ENCODE measurements at places on chromosomes 7 and 10.

DNA sequence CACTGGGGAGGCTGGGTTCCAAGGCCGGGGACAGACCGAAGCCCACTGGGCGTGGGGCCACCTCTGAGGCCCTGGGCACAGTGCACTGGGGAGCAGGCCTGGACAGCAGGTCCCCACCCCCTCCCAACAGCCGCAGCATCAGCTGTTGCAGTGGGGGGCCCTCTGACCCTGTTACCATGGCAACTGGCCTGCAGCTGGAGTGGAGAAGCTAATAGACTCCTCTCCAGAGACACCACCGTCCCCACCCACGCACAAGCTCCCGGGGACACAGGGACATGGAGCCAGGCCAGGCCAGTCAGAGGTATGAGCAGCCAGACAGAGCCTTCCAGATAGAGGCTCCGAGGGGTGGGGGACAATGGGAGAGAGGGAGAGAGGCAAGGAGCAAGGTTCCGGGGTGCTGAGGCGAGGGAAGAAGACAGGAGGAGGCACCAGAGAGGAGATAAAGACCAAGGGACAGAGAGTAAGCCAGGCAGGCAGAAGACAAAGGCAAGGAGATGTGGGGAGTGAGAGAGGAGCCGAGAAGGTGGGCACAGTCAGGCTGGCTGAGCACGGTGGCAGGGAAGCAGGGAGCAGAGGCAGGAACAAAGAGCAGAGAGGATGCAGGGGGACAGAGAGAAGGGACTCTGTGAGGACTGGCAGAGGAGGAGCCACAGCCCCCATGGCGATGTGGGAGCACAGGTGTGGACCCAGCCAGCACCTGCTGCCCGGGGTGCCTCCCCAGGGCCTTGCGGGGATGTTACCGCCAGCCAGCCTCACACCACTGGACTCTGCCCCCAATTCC, 6.7 kb downstream of the KCNH2 start:
- DNase-seq: no peak

DNA sequence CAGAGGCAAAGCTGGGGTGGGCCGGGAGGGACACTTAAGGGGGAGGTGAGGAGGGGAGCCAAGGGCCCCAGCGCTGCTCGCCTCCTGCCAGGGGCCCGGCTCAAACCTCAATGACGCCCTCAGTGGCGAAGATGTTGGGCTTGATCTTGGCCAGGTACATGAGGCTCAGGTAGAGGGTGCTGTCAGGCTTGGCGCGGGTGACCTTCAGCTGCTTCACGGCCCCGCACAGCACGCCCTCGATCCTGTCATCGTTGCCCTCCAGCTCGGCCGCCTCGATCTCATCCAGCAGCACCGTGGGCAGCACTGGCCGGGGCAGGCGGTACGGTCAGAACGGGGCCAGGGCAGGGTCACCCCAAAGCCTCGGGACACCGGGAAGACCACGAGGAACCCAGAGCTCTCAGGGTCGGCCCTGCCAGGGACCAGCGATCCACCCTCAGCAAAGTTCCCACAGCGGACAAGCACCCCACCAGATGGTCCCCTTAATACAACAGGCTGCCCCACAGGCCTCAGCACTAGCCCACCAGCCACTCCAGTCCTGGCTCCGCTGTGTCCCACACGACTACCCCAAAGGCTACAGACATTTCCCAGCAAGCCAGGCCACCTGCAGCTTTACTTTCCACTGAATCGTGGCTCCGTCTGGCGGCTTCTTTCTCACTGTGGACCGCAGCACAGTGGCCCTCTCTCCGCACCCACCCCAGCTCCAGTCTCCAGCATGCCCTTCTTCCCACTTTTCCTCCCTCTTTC, 4.0 kb downstream of the INTS1 start:
- no peak for DNase-seq

DNA sequence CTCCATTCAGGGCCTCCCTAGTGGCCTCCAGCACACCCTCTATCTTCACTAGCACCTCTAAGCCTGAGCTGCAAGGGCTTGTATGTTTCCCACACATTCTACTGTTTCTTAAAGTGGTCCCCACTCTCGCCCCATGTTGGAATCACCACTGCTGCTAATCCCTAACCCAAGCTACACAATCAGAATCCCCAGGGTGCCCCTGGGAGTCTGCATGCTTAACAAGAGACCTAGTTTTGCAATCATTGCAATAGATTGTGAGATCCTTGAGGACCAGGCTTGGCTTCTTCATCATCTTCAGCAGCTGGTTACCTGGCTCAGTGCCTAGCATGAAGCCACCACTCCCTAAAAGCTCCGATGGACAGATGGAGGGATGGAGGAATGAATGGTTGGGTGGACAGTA, 113.9 kb downstream of the MYOF start:
- no peak for DNase-seq

DNA sequence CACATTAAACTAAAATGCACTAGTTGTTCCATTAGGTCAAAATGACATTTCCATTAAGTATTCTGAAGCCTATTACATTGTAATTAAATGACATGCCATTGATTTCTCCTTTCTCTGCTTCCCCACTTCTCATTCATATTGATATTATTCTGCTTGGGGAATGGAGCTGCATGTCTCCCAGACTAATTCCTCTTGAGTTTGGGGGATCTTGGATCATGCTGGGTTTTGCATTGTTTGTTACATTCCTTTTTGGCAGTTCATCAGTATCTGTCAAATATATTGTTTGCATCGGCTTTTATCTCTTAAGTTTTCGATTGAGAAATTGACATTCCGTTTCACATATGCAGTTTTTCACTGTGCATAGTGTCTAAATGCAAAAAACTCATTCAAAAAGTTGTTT, 65.1 kb upstream of the CYP26C1 start:
- DNase-seq: no peak

GRCh38 chr10:90587081-90587491, 270.8 kb downstream of the HTR7 start:
- no peak for DNase-seq

- DNase-seq: no peak
Measured at GRCh38 chr7:40009301-40009700, 59.2 kb downstream of the CDK13 start.

- DNase-seq: no peak
Measured at GRCh38 chr10:95513941-95514392, 47.2 kb downstream of the SORBS1 start.

DNA sequence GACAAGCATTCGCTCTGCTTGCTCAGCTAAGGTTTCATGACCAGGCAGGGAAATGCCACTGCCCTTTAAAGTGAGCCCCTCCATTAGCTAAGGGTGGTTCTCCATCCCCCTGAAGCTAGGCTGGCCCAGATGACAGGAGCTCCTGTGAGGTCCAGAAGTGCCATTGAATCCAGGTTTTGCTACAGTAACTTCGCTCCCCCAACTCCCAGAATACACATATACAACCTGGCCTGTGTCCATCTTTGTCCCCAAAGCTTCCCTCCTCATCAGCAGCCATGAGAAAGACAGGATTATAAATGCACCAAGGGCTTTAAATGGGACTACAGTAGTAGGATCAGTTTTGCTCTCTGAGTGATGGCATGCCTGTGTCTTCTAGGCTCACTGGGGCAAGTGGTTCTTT, 35.5 kb upstream of the VCL start:
- no peak for DNase-seq

DNA sequence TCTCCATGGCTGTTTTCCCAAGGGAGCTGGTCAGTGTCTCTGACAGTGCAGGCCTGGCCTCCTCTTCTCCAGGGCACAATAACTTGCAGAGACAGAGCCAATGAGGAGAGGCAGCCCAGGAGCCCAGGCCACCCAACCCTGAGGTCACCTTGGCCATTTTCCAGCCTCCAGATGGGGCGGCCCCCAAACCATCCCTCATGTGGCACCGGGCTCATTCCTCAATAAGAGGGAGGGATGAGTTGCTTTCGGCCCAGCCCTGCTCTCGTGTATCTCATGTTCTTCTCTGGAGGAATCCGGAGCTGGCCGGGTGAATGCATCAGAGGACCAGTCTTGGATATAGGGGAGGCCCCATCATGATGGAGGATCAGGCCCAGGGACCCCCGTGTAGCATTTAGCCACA, 98.9 kb downstream of the C10orf105 start:
- DNase-seq: no peak

- no peak for DNase-seq
Measured at GRCh38 chr7:133769668-133770067, 357.5 kb upstream of the LRGUK start.

DNA sequence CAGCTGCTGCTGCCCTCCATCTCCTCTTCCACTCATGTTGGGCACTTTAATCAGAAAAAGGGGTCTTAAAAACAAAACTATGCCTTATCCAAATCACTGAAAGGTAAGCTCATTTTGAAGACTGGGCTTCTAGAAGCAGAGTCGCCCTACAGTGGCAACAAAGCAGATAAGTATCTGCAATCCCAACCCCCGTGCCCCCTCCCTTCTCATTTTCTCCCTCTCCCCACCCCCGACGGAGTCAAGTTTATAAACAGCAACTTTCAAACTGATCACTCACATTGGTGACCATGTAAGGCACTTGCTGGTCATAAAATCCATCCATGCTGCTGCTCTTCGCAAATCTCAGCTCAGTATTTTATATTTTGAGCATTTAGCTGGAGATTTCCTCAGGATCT, 738 bp downstream of the ETV1 start:
- DNase-seq: no peak

DNA sequence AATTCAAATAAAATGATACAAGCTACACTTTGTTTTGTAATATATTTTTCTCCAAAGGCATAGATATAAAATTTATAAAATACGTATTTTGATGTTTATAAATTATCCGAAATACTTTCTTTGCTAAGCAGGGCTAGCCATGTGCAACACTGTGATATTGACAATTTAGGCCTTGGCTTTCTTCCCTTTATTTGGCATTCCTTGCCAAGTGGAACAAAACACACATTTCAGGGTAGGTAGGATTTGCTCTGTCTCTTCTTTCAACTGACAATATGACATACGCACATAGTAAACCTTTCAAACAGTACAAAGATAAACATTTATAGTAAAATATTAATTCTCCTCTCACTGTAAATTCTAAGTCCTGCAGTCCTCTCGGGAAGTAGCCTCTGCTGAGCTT, 103.3 kb upstream of the POT1 start:
- no peak for DNase-seq

DNA sequence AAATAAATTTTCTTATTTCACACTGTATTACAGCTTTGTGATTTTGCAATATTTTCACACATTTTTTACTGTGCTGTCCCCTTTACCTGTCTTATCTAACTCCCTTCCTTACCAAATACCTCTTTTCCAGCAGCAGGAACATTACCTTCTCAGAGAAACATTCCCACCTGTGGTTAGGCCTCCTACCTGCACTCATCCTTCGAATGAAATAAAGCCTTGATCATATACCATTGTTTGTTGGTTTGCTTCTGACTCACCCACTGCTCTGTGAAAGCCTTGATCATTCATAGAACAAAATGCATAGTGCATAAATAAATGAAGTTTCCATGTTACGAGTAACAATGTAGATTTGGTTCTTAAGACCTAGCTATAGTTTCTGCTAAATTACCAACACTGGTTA, 256.3 kb downstream of the ARL4A start:
- DNase-seq: no peak

- no peak for DNase-seq
Measured at GRCh38 chr10:80186364-80187012, 18.8 kb downstream of the ANXA11 start.

DNA sequence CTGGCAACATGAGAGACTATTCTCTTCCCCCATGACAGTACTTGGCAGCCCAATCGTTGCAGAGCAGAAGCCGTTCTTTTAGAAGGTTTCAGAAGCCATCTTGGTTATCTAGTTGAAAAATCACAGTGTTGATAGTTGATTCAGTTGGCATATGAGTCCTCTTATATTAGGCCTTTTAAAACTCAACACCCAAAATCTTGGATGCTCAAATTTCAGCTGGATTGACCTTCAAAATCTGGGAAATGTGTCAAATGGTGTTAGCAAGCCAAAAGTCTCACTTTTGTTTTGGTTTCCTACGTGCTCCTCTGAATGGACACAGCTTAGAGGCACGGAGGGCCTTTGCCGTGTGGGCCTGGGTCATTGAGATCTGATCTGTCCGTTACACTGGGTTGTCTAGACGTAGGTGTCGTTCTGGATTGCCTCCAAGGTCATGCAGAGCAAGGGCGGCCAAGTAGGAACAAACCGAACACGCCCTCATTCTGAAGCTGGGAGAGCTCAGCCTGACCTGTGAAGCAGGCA, 59.3 kb upstream of the BMPER start:
- DNase-seq: no peak

- DNase-seq: no peak
Measured at GRCh38 chr10:44415121-44415520, 30.2 kb upstream of the CXCL12 start.

- no peak for DNase-seq
Measured at GRCh38 chr7:69187824-69188333, 410.4 kb upstream of the AUTS2 start.

GRCh38 chr10:92486637-92487036, 87.3 kb downstream of the IDE start:
- DNase-seq: no peak

DNA sequence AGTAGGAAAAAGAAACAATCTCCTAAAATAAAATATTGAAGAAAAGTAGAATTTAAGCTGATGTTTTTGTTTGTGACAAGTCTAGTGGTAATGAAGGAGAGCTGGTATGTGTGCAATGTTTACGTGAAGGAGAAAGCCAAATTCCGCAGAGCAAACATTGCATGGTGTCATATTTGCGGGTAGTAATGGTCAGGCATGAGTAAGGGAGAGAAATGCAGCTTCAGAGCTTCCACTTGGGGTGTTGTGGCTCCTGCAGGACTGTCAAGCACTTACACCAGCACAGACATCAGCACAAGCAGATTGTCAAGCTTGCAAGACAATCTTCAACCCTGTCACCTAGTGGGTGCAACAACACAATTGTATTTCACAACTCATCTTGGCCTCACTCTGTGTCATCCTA, 136.5 kb upstream of the ETV1 start:
- DNase-seq: no peak

DNA sequence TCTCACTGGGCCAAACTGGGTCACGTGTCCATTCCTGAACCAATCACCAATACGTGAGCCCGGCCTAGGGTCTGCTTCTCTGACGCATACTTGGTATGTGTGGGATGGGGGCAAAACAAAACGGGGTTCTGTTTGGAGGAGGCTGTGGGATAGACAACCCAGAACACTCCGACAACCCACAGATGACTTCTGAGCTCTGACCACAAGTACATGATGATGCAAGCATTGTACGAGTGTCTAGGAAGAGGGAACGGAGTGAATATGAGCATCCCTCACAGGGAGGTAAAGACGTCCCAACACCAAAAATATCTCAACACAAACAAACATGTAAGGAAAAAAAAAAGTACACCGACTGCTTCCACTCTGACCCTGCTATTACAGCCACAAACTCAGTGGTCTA, 5.6 kb downstream of the DAGLB start:
- DNase-seq: no peak

GRCh38 chr10:119007211-119007574, 22.3 kb upstream of the NANOS1 start:
- DNase-seq: no peak

Measured in NCI-H1417 treated with DMSO at 0.1 percent for 48 hours (cell line).